Vagina (tissue), 2 donors: ENCODE measurements at places on chromosomes 12 and 14. TPM values are rescaled to one million over a fixed set of nuclear protein-coding genes. Genes with fewer than 3 reads are reported as not detected.

DNA sequence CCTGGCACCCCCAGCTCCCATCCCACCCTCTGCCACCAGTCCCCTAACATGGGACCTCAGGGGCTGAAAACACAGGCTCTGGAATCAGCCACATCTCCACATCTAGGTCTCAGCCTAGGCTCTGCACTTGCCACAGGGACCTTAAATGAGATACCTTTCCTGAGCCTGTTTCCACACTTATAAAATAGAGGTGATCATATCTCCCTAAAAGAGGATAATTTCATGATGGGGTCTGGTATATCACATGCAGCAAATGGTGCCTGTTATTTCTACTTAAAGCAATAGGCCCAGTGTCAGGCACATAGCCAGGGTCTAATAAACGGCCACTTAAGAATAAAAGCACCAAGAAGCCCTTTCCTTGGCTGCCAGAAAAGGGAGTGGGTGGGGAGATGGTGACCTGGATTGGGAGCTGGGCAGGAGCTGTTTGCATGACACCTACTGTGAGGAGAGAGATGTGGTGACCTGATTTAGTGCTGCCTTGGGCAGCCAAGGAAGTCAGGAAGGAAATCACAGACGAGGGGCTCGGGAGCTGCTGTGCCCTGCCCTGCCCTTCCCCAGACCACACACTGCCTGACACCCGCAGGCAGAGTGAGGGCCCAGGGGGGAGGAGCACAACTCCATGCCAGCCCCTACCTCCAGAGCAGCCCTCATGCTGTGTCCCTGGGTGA lies 71.2 kb downstream of the IRF2BPL start:
- no peak overlapping the region for H3K4me3 ChIP-seq
- H3K27ac ChIP-seq = peak overlapping the region; percentile 95

GRCh38 chr14:96057738-96058137 lies 18.6 kb downstream of the C14orf132 start:
- no peaks in the 10 kb centered on the region for H3K27me3 ChIP-seq
- H3K4me3 ChIP-seq = no peak overlapping the region
- peaks cover 30% of the 10 kb centered on the region for H3K4me1 ChIP-seq
- peak; percentile 87 for DNase-seq

DNA sequence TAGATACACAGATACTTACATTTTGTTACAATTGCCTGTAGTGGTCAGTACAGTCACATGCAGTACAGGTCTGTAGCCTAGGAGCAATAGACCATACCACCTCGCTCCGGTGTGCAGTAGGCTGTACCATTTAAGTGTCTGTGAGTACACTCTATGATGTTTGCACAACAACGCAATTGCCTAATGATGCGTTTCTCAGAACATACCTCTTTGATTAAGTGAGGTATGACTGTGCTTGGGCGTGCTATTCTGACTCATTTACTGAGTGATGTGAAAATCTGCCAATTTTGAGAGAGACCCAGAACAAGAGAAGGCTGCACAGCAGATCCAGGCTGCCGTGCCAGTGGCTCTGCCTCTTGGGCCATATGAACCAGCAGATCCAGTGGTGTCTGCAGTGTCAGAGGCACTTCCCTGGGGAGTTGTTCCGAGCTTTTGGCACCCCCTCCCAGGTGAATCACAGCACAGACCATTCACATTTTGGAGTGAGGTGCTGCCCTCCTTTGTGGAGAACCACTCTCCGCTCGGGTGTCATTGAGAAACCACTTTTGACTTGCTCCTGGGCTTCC lies 20.4 kb downstream of the DLK1 start:
- H3K4me3 ChIP-seq = no peak overlapping the region
- H3K27me3 ChIP-seq = no peaks in the 10 kb centered on the region
- no peak overlapping the region for H3K27ac ChIP-seq
- no peaks in the 10 kb centered on the region for H3K36me3 ChIP-seq
- no peak for DNase-seq

FGF6 gene
- not detected for total RNA-seq

DNA sequence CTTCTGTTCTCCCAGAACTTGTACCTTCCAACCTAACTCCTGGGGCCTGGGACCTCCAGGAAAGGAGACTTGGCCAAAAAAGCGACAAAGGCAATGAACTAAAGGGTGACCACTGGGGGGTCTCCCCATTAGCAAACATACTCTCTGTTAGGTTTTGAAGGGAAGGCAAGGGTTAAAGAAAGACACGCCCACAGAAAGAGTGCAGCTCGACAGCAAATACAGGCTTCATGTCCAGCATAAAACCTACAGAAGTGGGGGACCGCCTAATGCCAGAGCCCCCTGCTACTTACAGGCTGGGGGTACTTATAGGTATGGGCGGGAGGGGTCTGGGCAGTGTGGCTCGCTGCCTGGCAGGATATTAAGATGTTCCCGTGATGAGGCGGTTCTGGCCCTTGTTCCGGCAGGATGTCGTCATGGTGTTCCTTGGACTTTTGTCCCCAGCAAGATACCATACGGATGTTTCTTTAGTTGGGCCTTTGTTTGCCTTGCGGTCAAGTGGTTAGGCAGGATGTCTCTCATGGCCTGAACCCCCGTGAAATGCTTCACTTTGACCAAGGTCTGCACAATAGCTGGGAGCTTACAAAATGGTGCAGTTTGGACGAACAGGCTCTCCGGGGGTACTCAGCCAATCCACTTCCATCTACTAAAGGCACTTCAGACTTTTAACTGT lies 53.4 kb downstream of the PRMT8 start:
- no peak overlapping the region for H3K27ac ChIP-seq
- no peaks in the 10 kb centered on the region for H3K4me1 ChIP-seq
- H3K27me3 ChIP-seq = no peaks in the 10 kb centered on the region
- DNase-seq = peak; percentile 65
- H3K36me3 ChIP-seq = no peaks in the 10 kb centered on the region
- no peak overlapping the region for H3K4me3 ChIP-seq

DNA sequence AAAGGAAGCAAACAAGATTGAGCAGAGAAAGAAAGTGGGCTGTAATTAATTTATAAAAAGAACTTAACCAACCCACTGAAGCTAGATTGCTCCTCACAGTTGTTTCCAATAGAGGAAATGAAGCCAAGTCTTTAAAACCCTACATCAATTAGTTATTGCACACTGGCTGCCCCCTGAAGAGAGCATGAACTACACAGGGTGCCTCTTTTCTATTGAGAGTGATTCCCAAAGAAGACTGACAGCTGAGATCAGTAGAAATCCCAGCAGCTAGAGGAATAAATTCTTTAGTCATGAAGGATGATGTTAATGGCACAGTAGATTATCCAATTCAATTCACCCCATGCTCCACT lies 8.6 kb upstream of the USP15 start:
- no peak overlapping the region for H3K4me3 ChIP-seq
- DNase-seq = no peak

GRCh38 chr14:101032433-101032832 lies 128.9 kb upstream of the RTL1 start:
- no peak overlapping the region for H3K4me3 ChIP-seq
- no peaks in the 10 kb centered on the region for H3K4me1 ChIP-seq
- H3K27me3 ChIP-seq = no peaks in the 10 kb centered on the region

DNA sequence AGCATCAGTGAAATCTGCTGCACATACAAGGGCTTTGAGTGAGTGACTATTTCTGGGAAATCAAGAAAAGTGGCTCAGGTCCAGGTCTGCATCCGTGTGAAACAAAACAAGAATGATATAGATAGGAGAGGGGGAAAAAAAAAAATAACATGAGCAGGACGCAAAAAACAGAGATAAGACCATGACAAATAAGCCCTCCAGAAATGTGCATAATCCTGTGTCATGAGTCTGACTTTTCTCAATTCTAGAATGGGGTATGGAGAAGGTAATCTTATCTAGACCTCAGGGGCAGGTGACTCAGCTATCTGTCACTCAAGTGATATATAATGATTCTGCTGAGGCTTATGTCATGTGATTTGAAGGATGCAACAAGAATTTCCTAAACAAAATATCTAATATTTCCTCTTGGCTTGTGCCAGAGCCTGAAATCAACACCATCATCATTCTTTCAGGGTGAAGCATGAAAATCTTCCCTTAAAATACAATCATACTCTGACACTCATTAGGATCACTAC lies 250.0 kb downstream of the PHLDA1 start:
- no peak for DNase-seq
- no peaks in the 10 kb centered on the region for H3K4me1 ChIP-seq
- no peak overlapping the region for H3K4me3 ChIP-seq

RAPGEF3 gene
- total RNA-seq = 52.3 TPM

GARIN6 gene
- not detected for total RNA-seq

STAB2 gene
- total RNA-seq = 0.25 TPM

- DNase-seq = no peak
- H3K4me1 ChIP-seq = no peaks in the 10 kb centered on the region
- H3K36me3 ChIP-seq = no peaks in the 10 kb centered on the region
- H3K27me3 ChIP-seq = no peaks in the 10 kb centered on the region
- H3K4me3 ChIP-seq = no peak overlapping the region
- no peak overlapping the region for H3K27ac ChIP-seq
These were observed 253.2 kb downstream of the BMP4 start for GRCh38 chr14:53703457-53703856.
